SHP77 treated with DMSO at 0.1 percent for 48 hours (cell line): ENCODE measurements at places on chromosomes 2 and 18.

GRCh38 chr2:205477016-205477705, 205.1 kb upstream of the NRP2 start:
- DNase-seq = no peak

- no peak for DNase-seq
These were observed 159.3 kb downstream of the HDAC4 start for GRCh38 chr2:239241431-239241960.

DNA sequence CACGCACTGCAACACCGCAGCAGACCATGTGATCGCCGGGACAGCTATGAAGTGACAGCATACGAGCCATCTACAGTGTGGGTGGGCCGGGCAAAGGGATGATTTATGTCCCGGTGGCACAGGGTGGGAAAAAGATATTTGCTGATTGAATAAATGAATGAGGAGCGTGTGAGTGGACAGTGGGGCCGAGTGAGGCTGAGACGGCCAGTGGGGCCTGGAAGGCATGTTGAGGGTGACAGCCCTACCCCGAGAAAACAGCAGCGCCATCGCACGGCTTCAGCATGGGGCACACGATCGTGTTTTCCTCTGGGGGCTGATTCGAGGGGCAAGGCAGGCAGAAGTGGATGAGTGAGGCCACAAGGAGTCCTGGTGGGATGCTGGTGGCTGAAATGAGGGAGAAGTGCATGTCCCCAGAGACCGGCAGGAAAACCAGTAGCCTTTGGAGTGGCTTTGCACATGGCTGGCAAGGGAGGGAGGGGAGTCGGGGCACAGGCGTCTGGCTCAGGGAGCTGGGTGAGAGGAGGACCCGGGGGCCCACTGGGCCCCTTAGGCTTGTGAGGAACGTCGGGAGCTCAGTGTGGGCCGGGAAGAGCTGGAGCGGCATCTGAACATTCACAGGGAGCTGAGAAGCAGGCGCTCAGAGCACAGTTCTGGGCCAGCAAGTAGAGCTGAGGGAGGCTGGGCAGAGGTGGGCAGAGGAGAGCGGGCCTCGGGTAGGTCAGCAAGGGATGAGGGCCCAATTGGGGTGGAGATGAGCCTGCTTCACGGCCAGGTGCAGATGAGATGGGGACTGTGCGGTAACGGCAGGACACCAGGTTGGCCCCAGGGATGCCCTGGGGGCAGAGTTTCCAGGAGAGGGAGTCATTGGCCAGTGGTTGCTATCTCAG, 32.1 kb upstream of the MAL start:
- DNase-seq = no peak

DNA sequence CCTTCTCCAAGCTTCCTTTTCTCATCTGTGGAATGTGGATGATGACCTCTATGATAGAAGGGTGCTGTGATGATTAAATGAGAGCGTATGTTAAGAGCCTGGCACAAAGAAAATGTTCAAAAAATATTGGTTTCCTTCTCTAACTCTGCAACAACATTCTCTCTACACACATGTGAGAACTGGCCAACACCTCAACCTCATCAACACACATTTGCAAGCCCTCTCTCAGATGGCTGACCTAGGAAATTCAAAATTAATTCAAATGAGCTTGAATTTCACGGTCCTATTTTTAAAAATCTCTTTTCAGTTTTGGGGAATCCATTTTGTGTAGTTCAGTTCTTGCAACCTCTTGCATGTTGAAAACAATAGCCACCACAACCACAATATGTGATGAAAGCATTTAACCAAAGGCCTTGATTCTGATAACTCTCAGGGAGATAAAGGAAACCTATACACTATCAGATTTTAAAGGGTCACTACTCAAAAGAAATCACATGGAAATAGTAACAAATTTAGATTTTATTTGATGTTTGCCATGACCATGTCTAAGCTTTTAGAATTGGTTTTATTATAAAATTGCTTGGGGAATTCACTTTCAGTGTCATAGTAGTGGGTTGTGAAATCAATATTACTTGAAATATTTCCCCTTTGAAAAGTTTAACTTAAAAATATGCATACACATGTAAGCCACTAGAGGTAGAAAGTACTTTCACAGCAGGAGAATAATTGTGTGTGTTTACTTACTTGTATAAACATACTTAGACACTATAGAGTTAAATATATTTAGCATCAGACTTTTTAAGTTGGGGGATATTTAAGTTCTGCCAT, 16.6 kb upstream of the NABP1 start:
- no peak for DNase-seq

- DNase-seq = no peak
These were observed 20.5 kb upstream of the C1D start for GRCh38 chr2:68083346-68083745.

- DNase-seq = no peak
These were observed 11.9 kb downstream of the GBX2 start for GRCh38 chr2:236156095-236156859.

DNA sequence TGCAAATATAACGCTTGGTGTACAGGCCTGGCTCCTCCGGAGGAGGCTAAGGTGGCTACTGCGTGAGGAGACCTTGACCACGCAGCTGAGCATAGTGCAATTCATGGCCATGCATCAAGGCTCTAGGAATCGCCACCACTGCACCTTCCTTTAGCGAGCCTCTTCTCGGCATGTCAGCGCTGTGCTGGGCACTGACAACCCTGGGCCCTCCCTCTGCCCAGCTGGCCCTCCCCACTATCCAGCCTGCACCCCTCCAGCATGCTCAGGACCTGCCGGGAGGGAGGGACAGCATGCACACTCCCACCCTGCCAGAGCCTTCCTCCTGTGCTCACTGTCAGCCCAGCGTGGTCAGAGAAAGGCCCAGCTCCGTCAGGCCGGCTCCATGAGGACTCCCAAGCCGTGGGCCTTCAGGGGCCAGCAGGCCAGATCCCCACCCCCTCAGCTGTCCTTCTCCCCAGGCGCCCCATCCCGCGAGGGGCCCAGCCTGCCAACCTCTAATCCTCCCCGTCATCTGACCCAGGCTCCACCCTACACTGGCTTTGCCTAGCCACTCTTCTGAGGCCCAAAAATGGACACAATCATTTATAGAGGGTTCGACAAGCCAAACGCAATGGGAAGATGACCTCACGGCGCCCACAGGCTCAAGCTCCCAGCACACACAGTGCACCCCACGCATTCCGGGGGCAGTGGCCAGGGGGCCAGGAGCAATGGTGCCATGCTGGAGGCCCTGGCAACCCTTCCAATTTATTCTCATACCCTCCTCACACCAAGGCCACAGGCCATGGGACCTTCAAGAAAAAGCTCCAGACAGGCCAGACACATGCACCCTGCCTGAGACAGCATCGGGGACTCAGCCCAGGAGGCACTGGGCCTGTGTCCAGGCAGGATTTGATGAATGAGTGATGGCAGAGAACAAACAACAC, 3.5 kb downstream of the BIN1 start:
- no peak for DNase-seq

GRCh38 chr2:52343706-52344266, 1311.9 kb upstream of the NRXN1 start:
- no peak for DNase-seq

DNA sequence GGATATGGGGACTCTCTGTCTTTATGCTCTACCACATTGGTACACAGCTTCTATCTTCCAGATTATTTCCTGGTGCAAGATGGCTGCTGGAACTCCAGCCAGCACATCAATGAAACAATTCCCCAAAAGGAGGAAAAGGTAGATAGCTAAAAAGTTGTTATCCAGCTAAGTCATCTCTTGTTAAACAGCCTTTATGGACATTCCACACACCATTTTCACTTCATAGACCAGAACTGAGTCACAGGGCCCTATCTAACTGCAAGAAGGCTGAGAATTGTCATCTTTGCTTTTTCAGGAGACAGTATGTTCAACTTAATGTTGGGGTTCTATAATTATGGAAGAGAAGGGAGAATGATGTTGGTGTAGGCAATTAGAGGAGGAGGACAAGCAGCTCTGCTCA, 133.3 kb upstream of the NOSTRIN start:
- no peak for DNase-seq

- no peak for DNase-seq
These were observed 276.1 kb downstream of the BCL2 start for GRCh38 chr18:63043516-63043915.

- no peak for DNase-seq
These were observed 160.3 kb upstream of the TCF4 start for GRCh38 chr18:55748227-55748738.

DNA sequence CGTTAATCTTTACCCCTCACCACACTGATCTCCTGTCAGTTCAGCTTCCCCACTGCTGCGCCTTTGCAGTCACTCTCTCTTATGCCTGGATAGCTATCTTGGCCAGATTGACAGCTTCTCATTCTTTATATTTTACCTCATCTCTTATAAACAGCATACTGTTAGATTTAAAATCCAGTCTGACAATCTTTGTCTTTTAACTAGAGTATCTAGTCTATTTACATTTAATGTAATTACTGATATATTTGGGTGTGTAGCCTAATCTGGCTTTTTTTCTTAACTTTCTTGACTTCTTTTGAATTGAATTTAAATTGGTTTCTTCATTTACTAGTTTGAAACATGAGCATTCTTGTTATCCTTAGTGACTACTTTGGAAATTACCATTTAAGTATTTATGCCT, 225.1 kb downstream of the PRKCE start:
- DNase-seq = no peak

- DNase-seq = no peak
These were observed 89.4 kb upstream of the LRP1B start for GRCh38 chr2:142220239-142220638.

- DNase-seq = no peak
These were observed 5.4 kb downstream of the SOX11 start for GRCh38 chr2:5697562-5697961.

GRCh38 chr18:24326211-24326610, 71.4 kb downstream of the OSBPL1A start:
- no peak for DNase-seq

GRCh38 chr2:26061539-26061938, 27.7 kb downstream of the RAB10 start:
- no peak for DNase-seq

DNA sequence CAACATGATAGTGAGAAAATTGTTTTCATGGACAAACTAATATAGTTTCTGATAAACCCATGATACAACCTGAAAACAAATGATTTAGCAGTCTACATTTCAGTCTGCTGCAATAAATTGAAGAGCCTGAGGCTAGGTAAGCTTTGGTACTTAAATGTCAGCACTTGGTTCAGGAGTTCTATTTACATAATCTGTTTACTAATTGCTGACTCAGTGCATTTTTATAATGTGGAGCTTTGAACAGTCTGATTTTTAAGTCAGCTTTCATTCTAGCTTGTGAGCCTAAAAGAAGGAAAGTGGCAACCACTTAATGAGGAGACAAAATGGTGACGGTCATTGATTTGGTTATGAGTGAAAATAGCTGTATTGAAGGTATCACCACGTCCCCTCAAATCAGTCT, 488.6 kb downstream of the CPS1 start:
- DNase-seq = no peak

DNA sequence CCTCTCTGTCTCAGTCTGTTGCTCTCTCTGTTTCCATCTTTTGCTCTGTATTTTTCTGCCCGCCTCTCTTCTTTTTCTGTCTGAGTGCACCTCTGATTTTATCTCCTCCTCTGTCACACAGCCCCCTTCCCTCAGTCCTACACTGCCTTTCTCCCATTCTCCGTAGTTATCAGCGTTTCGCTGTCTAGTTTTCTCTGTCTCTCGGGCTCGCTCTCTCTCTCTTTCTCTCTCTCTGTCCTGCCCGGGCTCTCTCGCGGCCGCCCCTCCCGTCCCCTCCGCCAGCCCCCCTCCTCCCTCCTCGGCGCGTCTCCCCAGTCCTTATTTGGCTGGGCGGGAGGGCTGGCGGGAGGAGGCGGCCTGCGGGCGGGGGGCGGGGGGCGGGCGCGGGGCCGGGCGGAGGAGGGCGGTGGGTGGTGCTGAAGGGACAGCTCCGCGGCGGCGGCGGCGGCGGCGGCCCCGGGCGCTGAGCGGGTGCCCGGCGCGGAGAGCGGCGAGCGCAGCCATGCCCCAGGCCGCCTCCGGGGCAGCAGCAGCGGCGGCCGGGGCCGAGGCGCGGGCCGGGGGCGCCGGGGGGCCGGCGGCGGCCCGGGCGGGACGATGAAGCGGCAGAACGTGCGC, at the start of gene KCNK3:
Gene KCNK3 (plus strand): TSS at position 444 of the 618 bp plus-strand sequence. CDS start 154 bp downstream, at position 598.
- DNase-seq = peak; percentile 41

DNA sequence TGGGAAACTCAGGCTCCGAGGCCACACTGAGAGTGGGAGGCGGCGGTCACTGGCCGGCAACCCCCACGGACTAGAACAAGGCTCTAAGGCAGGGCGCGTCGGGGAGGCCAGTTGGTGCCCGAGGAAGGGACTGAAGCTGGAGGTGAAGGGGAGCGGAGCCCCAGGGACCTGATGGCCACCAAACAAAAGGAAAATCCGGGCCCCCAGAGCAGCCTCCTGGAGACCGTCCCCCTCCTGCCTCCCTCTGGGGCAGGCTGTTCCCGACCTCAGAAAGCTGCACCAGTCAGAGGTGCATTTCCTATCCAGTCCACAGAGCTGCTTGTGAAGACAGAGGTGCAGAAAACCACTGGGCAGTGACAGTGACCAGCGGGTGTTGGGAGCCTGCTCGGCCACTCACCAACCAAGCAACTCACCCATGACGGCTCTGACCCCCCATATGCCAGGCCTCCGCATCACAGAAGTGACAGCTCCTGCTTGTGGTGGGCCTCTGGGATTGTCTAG, 172.7 kb downstream of the TWIST2 start:
- DNase-seq = no peak

DNA sequence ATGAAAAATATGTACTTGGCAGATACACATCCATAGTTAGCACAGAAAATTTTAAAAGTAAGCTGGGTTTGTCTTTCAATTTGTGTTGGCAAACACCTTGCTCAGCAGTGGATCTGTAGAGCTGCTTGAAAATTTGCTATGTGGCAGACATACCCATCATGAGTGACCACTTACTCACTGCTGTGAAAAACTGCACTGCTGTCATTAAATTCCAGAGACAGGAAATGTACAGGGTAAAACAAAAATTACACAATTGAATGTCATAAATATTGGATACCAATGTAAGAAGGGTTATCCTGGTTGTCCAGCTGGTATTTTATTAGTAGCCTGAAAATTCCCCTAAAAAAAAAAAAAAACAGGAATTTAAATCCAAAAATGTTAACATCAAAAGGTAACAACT, 24.5 kb downstream of the NIF3L1 start:
- no peak for DNase-seq

GRCh38 chr2:72911256-72911655, 6.1 kb upstream of the EMX1 start:
- no peak for DNase-seq

DNA sequence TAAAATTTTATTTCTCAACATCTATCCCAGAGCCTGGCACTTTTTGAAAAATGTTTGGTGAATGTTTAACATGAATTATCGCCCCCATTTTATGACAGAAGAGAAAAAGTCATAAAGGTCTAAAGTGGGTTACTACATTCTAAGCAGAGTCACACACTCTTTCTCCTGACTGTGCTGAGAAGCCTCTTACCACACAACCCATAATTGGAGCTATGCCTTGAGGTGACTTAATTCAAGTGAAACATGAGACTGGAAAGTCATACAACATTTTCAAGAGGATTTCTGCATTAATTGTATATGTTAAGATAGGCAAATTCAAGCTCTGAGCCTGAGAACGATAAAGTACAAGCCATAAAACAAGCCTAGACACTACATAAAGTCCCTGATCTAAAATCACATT, 3.1 kb upstream of the DSEL start:
- no peak for DNase-seq
